ENCODE measurements at places on chromosomes 1 and 21.

GRCh38 chr1:54331843-54332463 lies 74.2 kb downstream of the SSBP3 start:
- DNase-seq, result no peak

GRCh38 chr1:150760013-150760412 lies 5.6 kb downstream of the CTSS start:
- no peak for DNase-seq

GRCh38 chr1:188599313-188599712 lies 1770.6 kb downstream of the PLA2G4A start:
- DNase-seq, result no peak

DNA sequence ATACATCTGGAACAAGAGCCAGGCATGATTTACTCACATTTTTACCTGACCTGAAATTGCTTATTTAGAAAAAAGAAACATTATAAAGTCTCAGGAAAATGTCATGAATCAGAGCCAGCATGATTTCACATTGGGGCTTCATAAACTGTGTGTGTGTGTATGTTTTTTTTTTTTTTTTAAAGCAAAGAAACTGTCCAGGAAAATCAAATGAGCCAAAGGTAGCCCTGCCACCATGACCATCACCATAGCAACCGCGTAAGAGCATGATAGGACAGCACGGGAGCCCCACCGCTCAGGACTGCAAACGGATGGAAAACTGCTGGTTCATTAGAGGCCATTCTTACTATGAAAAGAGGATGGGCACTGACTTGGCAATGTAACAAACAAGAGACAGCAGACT lies 139.2 kb downstream of the NTMT2 start:
- DNase-seq, result no peak

- DNase-seq, result peak; percentile 98
Observed at GRCh38 chr1:42420911-42421585, 34.8 kb downstream of the ZMYND12 start.

DNA sequence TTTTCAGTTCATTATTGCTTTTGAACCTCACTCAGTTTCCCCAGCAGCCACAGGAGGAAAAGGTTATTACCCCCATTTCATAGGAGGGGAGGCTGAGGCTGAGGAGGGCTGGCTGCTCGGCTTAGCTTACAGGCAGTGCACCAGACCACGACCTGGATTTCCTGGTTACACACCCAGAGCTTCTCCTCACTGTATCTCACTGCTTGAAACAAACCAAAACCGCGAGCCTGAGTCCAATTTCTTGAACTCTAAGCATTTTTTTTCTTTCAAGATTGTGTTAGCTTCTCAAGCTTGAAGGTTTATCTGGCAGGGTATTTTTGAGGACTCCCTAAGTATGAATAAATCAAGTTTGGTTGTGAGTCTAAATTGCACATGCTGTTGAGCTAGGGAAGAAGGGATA lies 188.9 kb upstream of the EDN2 start:
- DNase-seq, result no peak

GRCh38 chr1:180672105-180672504 lies 40.3 kb downstream of the XPR1 start:
- no peak for DNase-seq

GRCh38 chr1:200369706-200370105 lies 40.1 kb downstream of the ZNF281 start:
- DNase-seq, result no peak

- DNase-seq, result no peak
Observed at GRCh38 chr1:44437107-44437716, 32.2 kb downstream of the RNF220 start.

GRCh38 chr1:40053138-40053887 lies 12.8 kb downstream of the CAP1 start:
- DNase-seq, result no peak

DNA sequence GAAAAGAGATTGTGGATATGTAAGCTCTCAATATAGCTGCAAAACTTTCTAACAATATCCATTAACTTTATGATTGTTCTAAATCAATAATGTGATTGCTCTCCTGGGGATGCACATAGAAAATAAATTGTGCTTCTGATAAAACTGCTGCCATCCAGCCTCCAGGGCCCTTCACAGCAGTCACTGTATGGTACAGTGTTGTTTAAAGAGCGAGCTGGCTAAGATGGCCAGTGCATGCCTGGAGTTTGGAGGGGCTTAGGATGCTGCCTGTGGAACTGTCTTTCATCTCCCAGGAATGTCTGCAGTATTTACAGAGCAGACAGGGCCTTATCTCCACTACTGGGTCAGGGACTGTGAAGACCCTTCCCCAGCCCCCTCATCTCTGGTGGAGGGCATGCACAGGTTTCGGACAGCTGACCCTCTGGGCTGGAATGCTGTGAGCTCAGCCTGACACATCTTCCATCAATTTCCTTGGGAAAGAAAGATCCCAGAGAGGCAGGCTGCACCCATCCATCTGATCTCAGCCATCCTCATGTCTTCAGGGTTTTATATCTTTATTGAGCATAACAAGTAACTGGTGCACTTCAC lies 137.0 kb downstream of the PLPP3 start:
- no peak for DNase-seq

GRCh38 chr1:217881131-217881543 lies 250.0 kb downstream of the SPATA17 start:
- peak; percentile 25 for DNase-seq

GRCh38 chr1:166999075-166999474 lies 10.0 kb downstream of the MAEL start:
- peak; percentile 25 for DNase-seq

DNA sequence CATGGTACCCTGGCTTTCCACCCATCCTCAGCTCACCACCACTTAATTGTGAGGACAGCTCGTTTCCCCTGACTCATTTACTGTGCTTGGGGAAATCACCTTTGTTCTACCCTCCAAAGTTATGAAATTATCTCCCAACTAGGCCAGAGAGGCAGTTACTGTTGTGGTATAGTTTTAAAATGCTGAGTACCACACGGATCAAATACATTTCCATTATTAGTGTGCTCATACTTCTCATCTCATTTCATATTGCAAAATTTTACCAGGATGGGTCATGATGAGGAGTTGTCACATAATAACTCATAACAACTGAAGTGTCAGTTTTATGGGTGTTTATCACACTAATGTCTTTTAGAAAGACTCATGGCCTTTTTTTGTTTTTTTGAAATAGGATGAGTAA lies 9.2 kb upstream of the OR2B11 start:
- DNase-seq, result no peak

GRCh38 chr1:37940299-37940947 lies 6.4 kb downstream of the INPP5B start:
- no peak for DNase-seq

DNA sequence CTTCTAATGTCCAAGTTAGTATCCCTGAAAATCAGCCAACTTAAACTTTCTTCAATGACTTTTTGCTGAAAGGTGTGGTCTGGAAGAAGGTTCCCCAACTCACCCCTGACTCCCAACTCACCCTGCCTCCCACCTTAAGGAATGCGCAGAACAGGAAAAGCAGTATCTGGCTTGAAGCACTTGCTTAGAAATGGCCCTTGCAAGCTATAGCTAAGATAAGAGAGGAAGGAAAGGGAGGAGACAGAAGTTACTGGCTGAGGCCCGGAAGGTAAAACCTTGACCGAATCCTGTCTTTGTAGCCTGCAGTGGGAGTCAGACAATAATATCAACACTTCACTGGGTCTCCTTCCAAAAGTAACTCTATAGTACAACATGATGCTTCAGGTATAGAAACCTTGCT lies 2.9 kb downstream of the CYYR1 start:
- DNase-seq, result no peak

- DNase-seq, result no peak
Observed at GRCh38 chr1:156740237-156740740, 599 bp downstream of the MRPL24 start.

- DNase-seq, result no peak
Observed at GRCh38 chr1:194298007-194298598, 1111.7 kb upstream of the B3GALT2 start.

DNA sequence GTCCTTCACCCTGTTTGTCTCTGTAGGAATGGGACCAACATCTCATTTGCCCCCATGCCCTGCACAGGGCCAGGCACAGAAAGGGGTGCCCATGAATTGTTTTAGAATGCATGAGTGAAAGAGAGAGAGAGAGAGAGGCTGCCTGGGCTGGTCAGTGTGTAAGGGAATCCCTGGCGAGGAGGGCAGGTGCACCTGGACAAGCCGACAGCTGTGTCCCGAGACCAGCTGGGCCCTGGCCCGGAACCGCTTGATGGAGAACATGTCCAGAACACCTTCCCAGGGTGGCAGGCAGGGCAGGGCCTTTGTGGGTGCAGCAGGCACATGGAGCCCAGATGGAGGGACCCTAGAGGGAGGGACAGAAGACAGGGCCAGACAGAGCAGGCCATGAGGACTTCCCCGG lies 22.7 kb downstream of the SPOCD1 start:
- no peak for DNase-seq

GRCh38 chr21:41640748-41641509 lies 125.9 kb downstream of the RIPK4 start:
- no peak for DNase-seq

- DNase-seq, result no peak
Observed at GRCh38 chr1:91601554-91602376, 101.1 kb downstream of the CDC7 start.

GRCh38 chr1:156801409-156802121 lies 15.1 kb downstream of the SH2D2A start:
- DNase-seq, result no peak

- DNase-seq, result no peak
Observed at GRCh38 chr21:39422527-39423241, 22.9 kb downstream of the LCA5L start.

- peak; percentile 62 for DNase-seq
Observed at GRCh38 chr1:48026275-48026674, 29.1 kb upstream of the TRABD2B start.

DNA sequence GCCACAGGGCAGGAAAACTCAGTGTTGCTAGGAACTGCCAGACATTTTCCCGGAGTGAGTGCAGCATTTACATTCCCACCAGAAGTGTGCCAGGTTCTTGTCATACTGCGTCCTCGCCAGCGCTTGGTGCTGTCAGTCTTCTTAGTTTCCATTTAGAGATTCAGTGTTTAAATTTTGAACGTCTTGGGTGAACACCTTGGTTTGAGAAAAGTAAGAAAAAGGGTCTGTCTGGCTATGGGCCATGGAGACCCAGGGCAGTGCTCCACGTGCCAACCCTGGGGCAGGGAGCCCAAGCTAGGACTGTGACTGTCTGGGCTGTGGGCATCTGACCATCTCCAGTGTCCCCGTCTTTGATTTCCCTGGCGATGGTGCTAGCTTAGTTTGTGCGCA lies 16.0 kb downstream of the IBA57 start:
- DNase-seq, result no peak

DNA sequence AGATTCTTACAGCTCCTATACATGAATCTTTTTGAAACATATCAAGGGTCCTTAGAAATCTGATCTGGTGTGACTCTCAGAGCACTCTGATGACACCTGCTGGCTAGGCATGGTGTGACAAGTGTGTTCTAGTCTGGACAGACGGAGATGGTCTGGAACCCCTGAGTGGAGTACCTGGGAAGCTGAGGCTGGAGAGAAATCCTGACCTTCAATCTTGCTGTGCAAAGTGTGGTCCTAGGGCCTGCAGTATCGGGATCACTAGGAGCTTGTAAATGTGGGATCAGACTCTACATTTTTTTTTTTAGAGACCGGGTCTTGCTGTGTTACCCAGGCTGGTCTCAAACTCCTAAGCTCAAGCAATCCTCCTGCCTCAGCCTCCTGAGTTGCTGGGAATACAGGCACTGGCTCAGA lies 78.6 kb upstream of the SOD1 start:
- DNase-seq, result no peak

DNA sequence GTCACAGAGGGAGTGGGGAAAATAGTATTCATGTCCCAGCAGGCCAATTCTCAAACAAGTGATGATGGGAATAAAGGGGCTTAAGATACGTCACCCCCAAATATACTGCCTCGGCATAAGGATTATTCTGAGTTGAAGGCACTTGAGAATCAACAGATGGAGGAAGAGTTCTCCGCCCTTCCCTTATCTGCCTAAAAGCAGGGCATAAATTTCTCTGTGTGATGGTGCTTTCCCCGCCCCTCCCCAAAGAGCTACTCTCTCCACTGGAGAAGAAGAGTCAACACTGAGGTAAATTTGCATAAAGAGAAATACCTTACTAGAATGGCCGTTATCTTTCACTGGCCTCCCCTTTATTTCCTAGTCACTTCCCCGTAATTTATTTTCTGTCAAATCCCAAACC lies 18.7 kb downstream of the BECN2 start:
- no peak for DNase-seq

GRCh38 chr1:13807209-13807608 lies 107.2 kb downstream of the PRDM2 start:
- DNase-seq, result no peak

DNA sequence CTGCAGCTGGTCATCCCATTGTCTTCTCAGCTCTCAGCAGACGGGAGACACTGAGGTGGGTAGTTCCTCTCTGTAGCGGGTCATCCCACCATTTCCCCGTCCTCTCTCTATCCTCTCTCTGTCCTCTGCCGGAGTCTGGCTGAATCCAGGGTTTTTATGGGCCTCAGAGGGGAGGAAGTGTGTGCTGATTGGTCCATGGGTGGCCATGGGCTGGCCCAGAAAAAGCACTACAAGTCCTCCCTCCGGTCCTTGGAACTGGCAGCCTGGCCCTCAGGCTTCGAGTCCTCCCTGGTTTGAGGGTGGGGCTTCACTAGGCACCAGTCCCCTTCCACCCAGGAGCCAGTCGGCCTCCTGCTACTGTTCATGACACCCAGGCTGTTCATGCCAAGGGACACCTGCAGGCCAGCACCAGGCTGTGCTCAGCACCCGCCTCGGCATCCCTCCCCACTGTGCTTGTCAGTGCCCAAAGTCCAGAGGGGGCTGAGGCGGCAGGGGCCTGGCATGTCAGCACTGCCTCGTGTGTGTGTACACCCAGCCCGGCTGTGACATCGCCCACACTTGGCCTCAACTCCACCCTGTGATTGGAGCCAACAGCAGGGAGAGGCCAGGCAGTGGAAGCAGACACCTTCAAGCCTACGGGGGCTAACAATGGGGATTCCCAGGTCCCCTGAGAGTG lies 23.0 kb upstream of the LRRC8C start:
- DNase-seq, result no peak

DNA sequence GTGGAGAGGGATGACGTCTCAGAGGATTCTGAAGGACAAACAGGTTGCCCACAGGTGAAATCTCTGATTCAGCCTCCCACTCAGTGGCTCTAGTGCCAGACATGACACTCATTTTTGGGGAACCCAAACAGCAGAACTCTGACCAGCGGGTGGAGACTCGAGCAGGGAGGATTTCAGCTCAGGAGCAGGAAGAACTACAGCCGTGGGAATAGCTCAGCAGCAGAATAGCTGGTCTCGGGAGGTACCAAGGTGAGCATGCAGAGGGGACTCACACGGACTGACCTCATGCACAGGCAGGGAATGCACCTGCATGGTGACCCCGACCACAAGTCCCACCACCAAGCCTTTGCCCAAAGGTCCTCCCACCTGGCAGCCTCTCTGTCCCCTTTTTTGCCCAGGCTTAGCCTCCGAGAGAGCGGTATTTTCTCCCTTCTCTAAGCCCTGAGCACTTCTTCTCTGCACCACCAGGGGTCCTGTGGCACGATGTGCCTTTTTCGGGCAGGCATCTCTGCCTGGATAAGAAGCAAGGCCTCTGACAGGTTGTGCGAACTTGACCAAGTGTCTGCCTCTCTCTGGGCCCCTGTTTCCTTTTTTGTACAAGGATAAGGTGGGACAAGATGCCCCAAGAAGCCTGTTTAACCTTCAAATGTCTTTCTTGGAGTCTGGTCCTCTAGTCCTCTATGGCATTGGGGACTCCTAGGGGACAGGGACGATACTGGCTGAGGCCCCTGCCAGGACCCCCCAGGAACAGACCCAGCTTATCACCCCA lies 8.8 kb upstream of the FGR start:
- no peak for DNase-seq

GRCh38 chr21:35559829-35560225 lies 500.5 kb downstream of the SETD4 start:
- DNase-seq, result no peak

- DNase-seq, result no peak
Observed at GRCh38 chr1:110102081-110102480, 10.2 kb upstream of the UBL4B start.
